ENCODE measurements at places on chromosomes 12 and 14. TPM values are rescaled to one million over a fixed set of nuclear protein-coding genes. Genes with fewer than 3 reads are reported as not detected.

DNA sequence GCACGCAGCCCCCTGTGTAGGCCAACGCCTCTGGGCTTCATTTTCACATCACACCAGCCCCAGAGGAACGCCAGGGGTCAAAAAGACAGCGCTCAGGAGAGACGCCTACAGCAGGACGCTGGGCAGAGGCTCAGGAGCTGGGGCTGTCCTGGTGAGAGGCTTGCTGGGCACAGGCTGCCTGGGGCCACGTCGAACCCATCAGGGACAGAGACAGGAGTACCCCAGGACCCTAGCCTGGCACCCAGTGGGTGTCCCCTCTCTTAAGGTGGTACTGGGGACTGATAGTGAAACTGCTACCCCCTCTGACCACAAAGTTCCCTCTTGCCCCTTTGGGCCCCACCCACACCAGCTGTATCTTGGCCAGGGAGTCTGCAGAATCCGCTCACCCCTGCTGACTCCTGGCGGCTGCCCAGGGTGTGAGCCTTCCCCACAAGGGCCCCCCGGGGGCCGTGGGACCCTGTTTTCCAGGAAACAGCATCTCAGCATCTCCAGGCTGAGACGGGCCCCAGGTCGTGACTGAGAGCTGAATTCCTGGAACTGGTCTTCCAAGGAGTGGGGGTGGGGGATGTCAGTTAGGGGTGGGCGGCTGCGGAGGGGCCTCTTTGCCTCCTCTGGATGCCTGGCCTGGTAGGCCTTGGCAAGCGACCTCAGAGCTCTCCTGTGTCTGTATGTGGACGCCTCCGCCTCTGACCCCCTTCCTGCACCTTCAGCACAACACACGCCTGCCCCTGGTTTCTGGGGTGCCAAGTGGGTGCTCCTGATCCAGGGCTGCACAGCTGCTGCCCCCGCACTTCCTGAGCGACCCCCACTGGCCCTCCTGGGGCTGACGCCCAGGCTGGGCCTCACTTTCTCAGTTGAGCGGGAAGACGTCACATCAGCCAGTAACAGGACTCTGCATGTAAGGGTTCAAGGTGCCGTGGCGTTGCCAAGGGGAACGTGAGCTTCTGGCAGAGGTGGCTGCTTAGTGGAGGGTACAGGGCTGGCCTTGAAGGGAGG lies 321.9 kb upstream of the RTL1 start:
- no peaks in the 10 kb centered on the region for H3K4me1 ChIP-seq
- H3K27ac ChIP-seq = no peak overlapping the region
- H3K36me3 ChIP-seq = no peaks in the 10 kb centered on the region
- H3K4me3 ChIP-seq = no peak overlapping the region

GRCh38 chr12:120826335-120826734 lies 77.8 kb downstream of the SPPL3 start:
- no peak for DNase-seq
- no peaks in the 10 kb centered on the region for H3K4me1 ChIP-seq
- no peaks in the 10 kb centered on the region for H3K27me3 ChIP-seq
- no peaks in the 10 kb centered on the region for H3K36me3 ChIP-seq

DNA sequence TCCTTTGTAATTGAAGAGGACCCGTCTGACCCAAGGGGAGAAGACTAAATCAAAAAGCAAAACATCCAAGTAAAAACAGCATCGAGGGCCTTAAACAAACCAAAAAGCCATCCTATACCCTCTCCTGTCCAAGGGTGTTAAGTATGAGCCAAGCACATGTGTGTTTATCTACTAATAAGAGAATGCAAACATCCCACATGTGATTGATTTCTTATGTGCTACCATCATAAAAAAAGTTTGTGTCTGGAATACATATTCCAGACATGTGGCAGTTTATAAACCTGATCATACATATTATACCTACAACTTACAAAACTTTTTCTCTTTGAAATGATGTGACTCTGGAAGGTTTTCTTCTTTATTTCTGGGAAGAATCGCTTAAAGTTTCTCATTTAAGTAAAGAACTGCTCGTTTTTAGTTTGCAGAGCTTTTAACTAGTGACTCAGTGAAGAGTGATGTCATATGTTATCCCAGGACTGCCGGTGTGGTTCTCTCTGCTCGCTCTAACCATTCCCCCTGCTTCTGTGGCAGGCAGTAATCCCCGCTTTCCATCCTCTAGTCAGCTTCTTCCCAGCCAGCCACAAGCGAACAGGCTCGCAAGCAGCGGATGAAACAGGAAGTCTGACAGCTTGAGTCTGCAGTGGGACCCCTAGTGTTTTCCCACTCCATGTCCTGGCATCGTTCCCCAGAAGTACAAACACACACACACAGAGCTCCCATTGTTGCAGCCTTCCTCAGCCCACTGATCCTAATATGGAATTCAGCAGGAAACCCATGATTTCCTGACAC lies 431 bp upstream of the RHOJ start:
- peaks cover 38% of the 10 kb centered on the region for H3K27me3 ChIP-seq
- H3K27ac ChIP-seq = no peak overlapping the region
- H3K4me1 ChIP-seq = no peaks in the 10 kb centered on the region
- no peak overlapping the region for H3K4me3 ChIP-seq
- DNase-seq = no peak
- H3K36me3 ChIP-seq = no peaks in the 10 kb centered on the region

DNA sequence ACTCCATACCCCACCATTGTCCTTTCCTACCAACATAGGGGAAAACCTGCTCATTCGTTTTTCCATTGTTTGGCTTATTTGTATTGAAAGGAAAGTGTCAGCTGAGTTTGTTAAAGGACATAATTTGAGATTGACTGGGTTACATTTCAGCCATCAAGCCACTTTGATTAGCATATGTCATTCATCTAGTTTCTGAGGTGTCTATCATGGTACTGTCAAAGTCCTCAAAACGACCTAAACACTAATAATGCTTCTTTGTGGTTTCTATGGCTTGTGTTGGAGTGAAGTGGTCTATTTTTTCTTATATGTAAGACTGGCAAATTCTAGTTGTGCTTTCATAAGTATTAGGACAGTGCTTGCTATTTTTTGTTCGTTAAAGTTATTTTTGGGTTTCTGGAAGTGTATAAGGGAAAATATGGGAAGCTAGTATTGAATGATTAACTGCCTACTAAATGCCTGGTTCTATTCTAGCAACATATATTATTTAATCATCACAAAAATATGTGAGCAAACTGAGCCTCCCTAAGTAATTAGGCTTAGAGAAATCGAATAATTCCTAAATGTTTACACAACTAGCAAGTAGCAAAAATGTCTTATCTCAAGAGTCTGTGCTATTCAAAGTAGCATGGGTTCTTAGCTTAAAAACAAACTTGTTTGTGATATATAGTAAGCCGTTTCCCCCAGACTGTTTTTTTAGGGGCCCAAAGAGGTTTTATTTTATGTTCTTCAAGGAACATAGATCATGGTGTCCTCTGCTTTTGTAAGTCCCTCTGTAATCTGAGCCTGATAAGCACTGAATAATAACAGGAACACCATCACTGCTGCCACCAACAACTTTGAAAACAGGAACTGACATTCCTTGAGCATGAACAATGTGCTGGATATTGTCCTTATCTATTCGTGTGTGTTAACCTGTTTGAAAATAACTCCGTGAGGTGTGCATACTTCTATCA lies 67.1 kb downstream of the DERA start:
- no peak overlapping the region for H3K4me3 ChIP-seq
- no peaks in the 10 kb centered on the region for H3K36me3 ChIP-seq
- no peak overlapping the region for H3K27ac ChIP-seq
- DNase-seq = no peak
- no peaks in the 10 kb centered on the region for H3K4me1 ChIP-seq

Gene MOK
- total RNA-seq = 9.4 TPM

Gene PKP2
- total RNA-seq = 21.5 TPM

Gene NKX2-8
- 7.5 TPM for total RNA-seq
